ENCODE measurements at places on chromosomes 5 and 9. TPM values are rescaled to one million over a fixed set of nuclear protein-coding genes. Genes with fewer than 3 reads are reported as not detected.

GRCh38 chr9:129070696-129071525 lies 10.0 kb upstream of the DOLPP1 start:
- H3K4me3 ChIP-seq, result no peak overlapping the region
- no peaks in the 10 kb centered on the region for H3K4me1 ChIP-seq
- no peaks in the 10 kb centered on the region for H3K36me3 ChIP-seq
- no peaks in the 10 kb centered on the region for H3K27me3 ChIP-seq
- no peak for DNase-seq

GRCh38 chr5:107257885-107258520 lies 412.7 kb downstream of the EFNA5 start:
- no peaks in the 10 kb centered on the region for H3K36me3 ChIP-seq
- no peaks in the 10 kb centered on the region for H3K27me3 ChIP-seq
- H3K4me3 ChIP-seq, result no peak overlapping the region

- H3K27ac ChIP-seq, result no peak overlapping the region
- H3K36me3 ChIP-seq, result no peaks in the 10 kb centered on the region
- DNase-seq, result peak; percentile 16
- no peaks in the 10 kb centered on the region for H3K27me3 ChIP-seq
These were observed 208.0 kb downstream of the PAPPA start for GRCh38 chr9:116361547-116361946.

GRCh38 chr5:135376961-135377624 lies 21.9 kb downstream of the MACROH2A1 start:
- H3K36me3 ChIP-seq, result no peaks in the 10 kb centered on the region
- H3K27me3 ChIP-seq, result no peaks in the 10 kb centered on the region
- H3K27ac ChIP-seq, result no peak overlapping the region
- H3K4me1 ChIP-seq, result no peaks in the 10 kb centered on the region

GRCh38 chr9:87667164-87667738 lies 58.7 kb upstream of the CTSL start:
- H3K4me1 ChIP-seq, result no peaks in the 10 kb centered on the region
- no peaks in the 10 kb centered on the region for H3K27me3 ChIP-seq
- H3K4me3 ChIP-seq, result no peak overlapping the region

DNA sequence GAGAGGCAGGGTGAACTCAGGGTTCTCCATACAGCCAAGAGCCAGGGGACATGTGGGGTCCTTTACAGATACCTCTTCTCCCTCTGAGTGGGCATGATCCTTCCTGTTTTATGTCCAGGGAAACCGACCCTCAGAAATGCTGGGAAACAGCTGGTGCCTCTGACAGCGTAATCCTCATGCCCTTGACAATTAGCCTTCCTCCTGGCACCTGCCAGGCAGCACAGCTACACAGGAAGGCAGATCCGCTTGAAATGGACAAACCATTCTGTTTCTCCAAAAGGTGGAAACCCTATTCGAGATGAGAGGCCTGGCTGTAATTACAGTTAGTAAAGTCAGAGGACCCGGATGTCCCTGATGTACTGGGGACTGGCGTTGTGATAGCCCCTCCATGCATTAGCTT lies 7.2 kb downstream of the ERGIC1 start:
- DNase-seq, result no peak
- no peaks in the 10 kb centered on the region for H3K36me3 ChIP-seq
- H3K27ac ChIP-seq, result no peak overlapping the region
- no peak overlapping the region for H3K4me3 ChIP-seq
- no peaks in the 10 kb centered on the region for H3K27me3 ChIP-seq

DNA sequence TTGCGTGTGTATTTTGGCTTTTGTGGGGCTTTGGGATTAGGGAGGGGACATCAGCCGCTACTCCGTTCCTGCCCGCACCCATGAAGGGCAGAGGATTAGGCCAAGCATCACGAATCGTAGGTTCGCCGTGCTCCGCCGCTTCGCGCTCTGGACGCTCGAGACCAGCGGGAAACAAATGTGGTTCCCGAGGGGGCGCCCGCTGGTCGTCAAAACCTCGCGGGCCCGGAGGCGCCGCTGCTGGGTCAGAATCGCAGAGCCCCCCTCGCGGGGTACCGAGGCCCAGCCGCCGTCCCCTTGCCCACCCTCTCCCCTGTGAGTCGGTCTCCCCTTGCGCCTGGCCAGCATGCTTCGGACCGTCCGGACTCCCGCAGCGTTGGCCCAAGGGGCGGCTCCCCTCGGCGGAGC lies 2.3 kb upstream of the PAX5 start:
- peaks cover 93% of the 10 kb centered on the region for H3K27me3 ChIP-seq
- H3K36me3 ChIP-seq, result no peaks in the 10 kb centered on the region
- H3K4me1 ChIP-seq, result peaks cover 72% of the 10 kb centered on the region
- peak; percentile 72 for DNase-seq

- DNase-seq, result peak; percentile 45
- H3K4me3 ChIP-seq, result no peak overlapping the region
- no peaks in the 10 kb centered on the region for H3K27me3 ChIP-seq
- peaks cover 8% of the 10 kb centered on the region for H3K4me1 ChIP-seq
- no peak overlapping the region for H3K27ac ChIP-seq
These were observed 12.4 kb downstream of the PCDH12 start for GRCh38 chr5:141945511-141946051.

DNA sequence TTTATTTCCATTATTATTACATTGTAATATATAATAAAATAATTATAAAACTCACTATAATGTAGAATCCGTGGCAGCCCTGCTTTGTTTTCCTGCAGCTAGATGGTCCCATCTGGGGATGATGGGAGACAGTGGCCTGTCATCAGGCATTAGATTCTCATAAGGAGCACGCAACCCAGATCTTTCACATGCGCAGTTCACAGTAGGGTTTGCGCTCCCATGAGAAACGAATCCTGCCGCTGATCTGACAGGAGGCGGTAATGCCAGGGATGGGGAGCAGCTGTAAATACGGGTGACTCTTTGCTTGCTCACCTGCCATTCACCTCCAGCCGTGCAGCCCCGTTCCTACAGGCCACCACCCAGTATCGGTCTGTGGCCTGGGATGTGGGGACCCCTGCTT lies 1879.3 kb upstream of the WWC1 start:
- no peak for DNase-seq
- H3K4me1 ChIP-seq, result no peaks in the 10 kb centered on the region
- H3K4me3 ChIP-seq, result no peak overlapping the region
- H3K27me3 ChIP-seq, result no peaks in the 10 kb centered on the region
- H3K36me3 ChIP-seq, result no peaks in the 10 kb centered on the region
- H3K27ac ChIP-seq, result no peak overlapping the region

GRCh38 chr9:70195456-70195855 lies 63.3 kb upstream of the SMC5 start:
- no peak overlapping the region for H3K4me3 ChIP-seq
- H3K36me3 ChIP-seq, result no peaks in the 10 kb centered on the region
- no peak overlapping the region for H3K27ac ChIP-seq
- no peaks in the 10 kb centered on the region for H3K27me3 ChIP-seq

- peaks cover 27% of the 10 kb centered on the region for H3K4me1 ChIP-seq
- peak; percentile 32 for DNase-seq
- no peak overlapping the region for H3K27ac ChIP-seq
- H3K4me3 ChIP-seq, result no peak overlapping the region
- no peaks in the 10 kb centered on the region for H3K36me3 ChIP-seq
- H3K27me3 ChIP-seq, result peaks cover 71% of the 10 kb centered on the region
These were observed 3.6 kb upstream of the DRD1 start for GRCh38 chr5:175447571-175447970.

GRCh38 chr5:2864515-2865105 lies 113.1 kb upstream of the IRX2 start:
- DNase-seq, result no peak
- no peaks in the 10 kb centered on the region for H3K27me3 ChIP-seq
- peaks cover 12% of the 10 kb centered on the region for H3K4me1 ChIP-seq
- no peaks in the 10 kb centered on the region for H3K36me3 ChIP-seq
- no peak overlapping the region for H3K4me3 ChIP-seq

GRCh38 chr5:34699155-34700077 lies 43.3 kb downstream of the RAI14 start:
- no peaks in the 10 kb centered on the region for H3K27me3 ChIP-seq
- H3K4me1 ChIP-seq, result peaks cover 32% of the 10 kb centered on the region
- no peak for DNase-seq

- peaks cover 16% of the 10 kb centered on the region for H3K4me1 ChIP-seq
- no peak overlapping the region for H3K27ac ChIP-seq
- H3K27me3 ChIP-seq, result no peaks in the 10 kb centered on the region
These were observed 41.6 kb downstream of the PDZD2 start for GRCh38 chr5:31680528-31680927.

DNA sequence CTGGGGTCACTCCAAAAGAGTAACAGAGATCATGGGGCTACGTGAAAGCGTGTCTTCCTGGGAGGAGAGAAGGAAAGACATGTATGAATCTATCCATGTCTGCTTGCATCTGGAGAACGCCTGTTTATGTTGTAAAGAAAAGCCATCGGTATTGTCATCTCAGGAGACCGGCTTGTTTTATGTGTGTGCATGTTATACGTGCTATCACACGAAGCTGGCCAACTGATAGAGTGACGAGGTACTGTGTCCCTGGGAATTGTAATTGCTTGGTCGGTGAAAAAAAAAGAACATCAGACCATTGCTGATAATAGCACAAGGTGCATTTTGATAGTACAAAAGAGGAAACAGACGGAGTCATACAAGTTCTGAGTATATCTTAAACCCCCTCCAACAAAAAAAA lies 370 bp upstream of the CDH6 start:
- no peak for DNase-seq
- no peak overlapping the region for H3K27ac ChIP-seq
- peaks cover 34% of the 10 kb centered on the region for H3K27me3 ChIP-seq
- peak overlapping the region; percentile 97 for H3K4me3 ChIP-seq

- no peak for DNase-seq
- no peak overlapping the region for H3K27ac ChIP-seq
- no peak overlapping the region for H3K4me3 ChIP-seq
- H3K4me1 ChIP-seq, result peaks cover 15% of the 10 kb centered on the region
- H3K36me3 ChIP-seq, result no peaks in the 10 kb centered on the region
These were observed 223.4 kb downstream of the DRD1 start for GRCh38 chr5:175220549-175220948.

GRCh38 chr9:93129691-93130500 lies 4.2 kb downstream of the NINJ1 start:
- peaks cover 23% of the 10 kb centered on the region for H3K4me1 ChIP-seq
- peaks cover 5% of the 10 kb centered on the region for H3K27me3 ChIP-seq
- no peak overlapping the region for H3K27ac ChIP-seq

GRCh38 chr9:137943655-137944054 lies 66.1 kb downstream of the CACNA1B start:
- H3K4me1 ChIP-seq, result no peaks in the 10 kb centered on the region
- no peaks in the 10 kb centered on the region for H3K36me3 ChIP-seq
- H3K27me3 ChIP-seq, result no peaks in the 10 kb centered on the region

- DNase-seq, result no peak
- H3K4me1 ChIP-seq, result no peaks in the 10 kb centered on the region
- H3K27ac ChIP-seq, result no peak overlapping the region
- no peak overlapping the region for H3K4me3 ChIP-seq
- no peaks in the 10 kb centered on the region for H3K27me3 ChIP-seq
These were observed 96.8 kb downstream of the FBXO4 start for GRCh38 chr5:42021923-42022322.

GRCh38 chr5:54988817-54989216 lies 3.4 kb upstream of the ESM1 start:
- no peaks in the 10 kb centered on the region for H3K36me3 ChIP-seq
- H3K4me3 ChIP-seq, result no peak overlapping the region
- peaks cover 9% of the 10 kb centered on the region for H3K4me1 ChIP-seq
- DNase-seq, result no peak

- DNase-seq, result no peak
- no peaks in the 10 kb centered on the region for H3K27me3 ChIP-seq
- no peak overlapping the region for H3K27ac ChIP-seq
- no peak overlapping the region for H3K4me3 ChIP-seq
- no peaks in the 10 kb centered on the region for H3K4me1 ChIP-seq
These were observed 107.9 kb downstream of the INVS start for GRCh38 chr9:100206899-100207298.

- H3K4me3 ChIP-seq, result no peak overlapping the region
- no peaks in the 10 kb centered on the region for H3K4me1 ChIP-seq
- no peaks in the 10 kb centered on the region for H3K36me3 ChIP-seq
- H3K27ac ChIP-seq, result no peak overlapping the region
- DNase-seq, result no peak
These were observed 612.6 kb downstream of the PSAT1 start for GRCh38 chr9:78909566-78909965.

DNA sequence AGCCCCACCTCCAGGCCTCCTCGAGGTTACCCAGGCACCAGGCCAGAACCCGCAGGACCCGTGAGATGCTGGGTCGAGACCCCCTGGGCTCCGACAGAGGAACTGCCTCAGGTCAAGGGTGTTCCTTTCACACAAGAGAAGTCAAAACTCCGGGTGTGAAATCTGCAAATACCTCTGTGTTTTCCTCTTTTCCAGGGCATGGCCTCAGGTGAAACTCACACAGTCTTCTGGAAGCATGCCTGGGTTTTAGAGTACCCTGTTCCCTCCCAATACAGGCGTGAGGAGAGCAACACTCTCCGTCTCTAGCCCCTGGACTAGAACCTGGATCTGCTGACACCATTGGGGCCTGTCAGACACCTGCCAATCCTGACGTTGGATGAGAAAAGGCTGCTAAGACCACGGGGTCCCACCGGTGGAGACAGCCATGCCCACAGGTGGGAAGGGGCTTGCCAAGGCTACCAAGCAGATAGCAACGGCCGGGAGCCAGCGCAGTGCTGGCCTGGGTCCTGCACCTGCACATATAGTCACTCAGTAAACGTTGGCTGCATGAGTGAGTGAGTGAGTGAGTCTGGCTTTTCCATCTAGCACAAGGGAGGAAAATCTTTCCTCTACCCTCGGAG lies 182.0 kb upstream of the PPP1R26 start:
- no peak overlapping the region for H3K27ac ChIP-seq
- H3K36me3 ChIP-seq, result no peaks in the 10 kb centered on the region
- H3K27me3 ChIP-seq, result no peaks in the 10 kb centered on the region
- H3K4me1 ChIP-seq, result no peaks in the 10 kb centered on the region
- DNase-seq, result no peak

DNA sequence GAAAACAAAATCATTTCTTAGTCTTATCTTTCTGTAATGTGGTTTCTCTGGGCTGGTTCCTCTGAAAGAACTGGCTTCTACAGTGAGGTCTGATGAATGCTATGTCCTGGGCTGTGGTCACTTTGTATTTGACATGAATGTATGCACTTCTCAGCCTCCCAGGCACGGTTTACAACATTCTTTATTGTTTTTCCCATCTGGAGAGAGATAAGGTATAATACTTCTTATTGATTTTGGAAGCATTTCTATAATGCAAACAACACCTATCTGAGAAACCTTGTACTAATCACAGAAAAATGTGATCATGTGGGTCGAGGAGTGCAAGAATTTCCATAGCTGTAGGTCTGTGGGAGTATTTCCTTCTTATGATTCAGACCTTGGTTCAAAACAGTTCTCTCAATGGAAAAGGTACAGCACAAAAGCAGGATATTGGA lies 46.9 kb downstream of the ACTBL2 start:
- no peaks in the 10 kb centered on the region for H3K27me3 ChIP-seq
- no peak overlapping the region for H3K4me3 ChIP-seq
- peaks cover 11% of the 10 kb centered on the region for H3K4me1 ChIP-seq
- H3K27ac ChIP-seq, result no peak overlapping the region

GRCh38 chr5:120451445-120451844 lies 12.7 kb upstream of the PRR16 start:
- no peak overlapping the region for H3K27ac ChIP-seq
- peaks cover 10% of the 10 kb centered on the region for H3K4me1 ChIP-seq
- H3K36me3 ChIP-seq, result no peaks in the 10 kb centered on the region
- DNase-seq, result no peak

The C8G gene
- not detected for total RNA-seq

The SEMA4D gene
- 24.9 TPM for total RNA-seq

The CDX1 gene
- not detected for total RNA-seq

The IGIP gene
- 1.6 TPM for total RNA-seq

The AQP7 gene
- total RNA-seq, result 0.25 TPM

The LRRTM2 gene
- total RNA-seq, result not detected

The SHISAL2B gene
- 10.4 TPM for total RNA-seq

The CNTLN gene
- 10.1 TPM for total RNA-seq

The FOXD4L4 gene
- total RNA-seq, result 0.15 TPM

The CCDC192 gene
- 2.7 TPM for total RNA-seq

The SLC6A3 gene
- 0.32 TPM for total RNA-seq

The LTC4S gene
- not detected for total RNA-seq

The ANKRD31 gene
- 0.74 TPM for total RNA-seq

The FAT2 gene
- 0.37 TPM for total RNA-seq

The NEK6 gene
- 18.5 TPM for total RNA-seq

The C9orf152 gene
- total RNA-seq, result not detected

The PHF24 gene
- 1.8 TPM for total RNA-seq

All from neural progenitor cell (in vitro differentiated cells).